ENCODE measurements at places on chromosomes 12 and 14. TPM values are rescaled to one million over a fixed set of nuclear protein-coding genes. Genes with fewer than 3 reads are reported as not detected.

DNA sequence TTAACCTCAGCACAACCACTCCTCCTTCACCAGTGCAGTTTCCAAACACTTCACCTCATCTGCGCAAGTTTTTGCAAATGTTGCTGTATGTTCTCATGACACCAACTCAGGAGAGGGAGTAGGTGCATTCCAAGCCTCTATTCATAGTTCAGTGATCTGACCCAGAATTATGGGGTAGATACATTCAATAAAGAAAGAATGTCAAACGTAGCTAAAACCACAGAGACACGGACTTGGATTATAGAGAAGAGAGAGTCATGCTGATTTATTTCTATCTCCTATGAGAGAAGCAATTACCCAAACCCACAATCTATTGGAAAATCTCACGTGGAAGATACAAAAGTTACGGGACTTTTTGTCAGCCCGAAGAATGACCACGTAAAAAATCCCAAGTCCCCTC lies 1006.0 kb upstream of the TMEM132C start:
- DNase-seq: no peak

DNA sequence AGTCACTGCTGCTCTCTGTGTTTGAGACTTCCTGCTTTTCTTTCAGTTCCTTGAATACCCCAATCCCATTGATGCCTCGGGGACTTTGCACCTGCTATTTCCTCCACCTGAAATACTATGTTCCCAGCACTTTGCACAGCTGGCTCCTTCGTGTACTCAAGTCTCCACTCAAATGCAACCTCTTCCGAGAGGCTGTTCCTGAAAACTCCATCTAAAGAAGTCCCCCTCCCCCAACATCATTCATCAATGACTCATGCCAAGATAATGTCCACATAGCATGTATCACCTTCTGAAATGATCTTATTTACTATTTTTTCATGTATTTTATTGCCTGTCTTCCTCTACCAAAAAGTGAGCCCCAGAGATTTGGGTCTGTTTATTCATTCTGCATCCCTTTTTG lies 48.6 kb downstream of the HSPB8 start:
- DNase-seq: no peak

- DNase-seq: no peak
These were observed 954 bp upstream of the SLC39A2 start for GRCh38 chr14:20998139-20998538.

Gene CHGA
- total RNA-seq: not detected

Gene TAS2R8
- total RNA-seq: not detected
